Mesothelial cell of epicardium (in vitro differentiated cells): ENCODE measurements at places on chromosomes 11 and 22.

DNA sequence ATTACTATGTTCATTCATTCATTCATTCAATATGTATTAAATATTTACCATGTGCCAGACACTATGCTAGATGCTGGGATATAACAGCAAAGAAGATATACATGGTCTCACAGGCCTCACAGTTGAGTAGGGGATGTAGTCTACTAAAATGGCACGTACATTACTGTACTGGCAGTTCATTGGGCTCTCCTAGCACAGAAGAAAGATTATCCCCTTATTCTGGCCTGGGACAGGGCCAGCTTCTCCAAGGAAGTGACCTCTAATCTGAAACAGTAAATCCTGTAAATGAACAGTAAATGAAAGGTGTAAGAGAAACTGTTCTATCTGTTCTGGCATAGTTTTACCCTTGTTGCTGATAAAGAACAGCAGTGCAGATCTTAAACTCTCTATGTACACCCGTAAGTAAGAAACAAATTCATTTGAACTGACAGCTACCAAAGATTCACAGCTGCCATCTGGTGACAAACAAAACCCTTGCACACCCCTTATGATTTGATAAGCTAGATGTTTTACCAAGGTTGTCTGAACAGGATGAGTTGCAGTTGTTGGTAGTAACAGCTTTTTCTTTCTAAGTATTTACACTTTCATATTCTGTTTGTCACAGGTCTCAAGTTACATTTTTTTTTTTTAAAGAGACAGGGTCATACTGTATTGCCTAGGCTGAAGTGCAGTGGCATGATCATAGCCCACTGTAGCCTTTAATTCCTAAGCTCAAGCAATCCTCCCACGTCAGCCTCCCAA lies 263.1 kb downstream of the TMEM135 start:
- DNase-seq: no peak

- no peak for DNase-seq
Measured at GRCh38 chr11:75345455-75346160, 5.9 kb downstream of the ARRB1 start.

DNA sequence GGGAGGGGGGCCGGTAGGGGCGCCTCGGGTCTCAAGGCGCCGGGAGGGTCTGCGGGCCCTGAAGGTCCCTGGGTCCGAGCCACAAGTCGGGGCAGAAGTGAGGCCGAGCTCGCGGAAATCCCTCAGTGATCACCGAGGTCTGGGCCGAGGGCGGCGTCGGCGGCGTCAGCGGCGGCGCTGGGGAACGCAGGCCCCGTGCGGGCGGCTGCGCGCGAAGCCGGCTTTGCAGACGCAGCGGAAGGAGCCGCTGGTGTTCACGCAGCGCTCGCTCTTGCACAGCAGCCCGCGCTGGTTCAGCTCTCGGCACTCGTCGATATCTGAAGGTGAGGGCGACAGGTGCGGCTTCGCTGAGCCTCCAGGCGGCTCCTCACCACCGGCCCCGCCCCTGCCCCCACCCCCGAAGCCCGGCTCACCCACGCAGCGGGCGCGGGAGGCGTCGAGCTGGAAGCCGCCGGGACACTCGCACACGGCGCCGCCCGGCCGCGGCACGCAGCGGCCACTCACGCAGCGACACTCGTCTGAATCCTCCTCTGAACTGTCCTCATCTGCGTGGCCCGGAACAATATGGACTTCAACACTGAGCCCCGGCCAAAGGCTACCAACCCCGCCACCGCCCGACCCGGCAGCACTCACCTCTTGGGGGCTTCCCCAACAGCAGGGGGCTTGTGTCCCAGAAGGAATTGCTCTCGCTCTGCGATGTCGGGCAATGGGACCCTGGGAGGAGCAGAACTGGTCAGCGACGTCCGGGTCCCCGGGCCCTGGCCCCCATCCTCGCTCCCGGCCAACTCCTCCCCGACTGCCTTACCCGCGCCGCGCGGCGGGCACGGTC lies 14.2 kb downstream of the SCYL1 start:
- DNase-seq: no peak

- no peak for DNase-seq
Measured at GRCh38 chr11:111612224-111612623, 10.0 kb downstream of the SIK2 start.

DNA sequence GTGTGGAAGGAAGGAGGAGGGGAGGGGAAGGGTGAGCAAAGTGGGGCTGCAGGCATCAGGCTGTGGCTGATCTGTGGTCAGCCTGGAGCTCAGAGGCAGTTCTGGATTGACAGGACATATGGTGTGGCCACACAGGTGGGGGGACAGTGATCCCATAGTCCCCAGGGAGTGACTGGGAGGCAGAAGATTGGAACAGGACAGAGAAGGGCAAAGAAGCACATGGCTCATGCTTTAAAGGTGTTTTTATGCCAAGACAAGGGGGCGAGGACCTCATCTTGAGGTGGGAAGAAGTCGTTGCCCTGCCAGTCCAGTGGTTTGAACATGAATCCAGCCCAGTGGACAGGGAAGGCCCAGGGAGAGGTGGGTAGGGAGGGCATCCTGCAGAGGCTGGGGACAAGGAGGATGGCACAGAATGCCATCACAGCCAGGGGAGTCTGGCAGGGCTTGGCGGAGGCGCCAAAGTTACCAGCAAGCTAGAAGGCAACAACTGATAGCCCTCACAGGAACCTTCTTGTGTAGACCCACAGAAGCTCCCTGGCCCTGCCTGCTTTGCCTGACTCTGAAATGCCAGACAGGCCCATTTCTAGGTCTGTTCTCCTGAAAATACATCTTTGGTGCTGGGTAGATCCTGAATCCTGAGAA lies 3.1 kb downstream of the BET1L start:
- no peak for DNase-seq

DNA sequence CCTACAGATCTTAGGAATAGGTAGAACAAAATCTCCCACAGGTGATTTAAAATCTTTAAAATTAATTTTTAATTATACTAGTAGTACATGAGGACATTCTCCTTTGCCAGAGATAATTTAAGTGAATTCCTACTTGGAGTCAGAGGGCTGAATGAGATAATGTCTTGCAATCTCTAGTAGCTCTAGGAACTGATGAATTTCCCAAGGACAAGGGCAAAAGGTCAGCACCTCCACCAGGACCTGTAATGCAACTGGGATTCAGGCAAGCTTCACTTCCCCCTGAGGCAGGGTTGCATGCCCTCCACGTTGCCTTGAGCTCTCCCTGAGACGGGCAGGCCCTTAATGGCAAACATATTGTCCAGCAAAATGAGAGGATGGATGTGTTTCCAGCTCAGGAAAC lies 330.3 kb upstream of the PITPNB start:
- DNase-seq: no peak

- no peak for DNase-seq
Measured at GRCh38 chr22:37206841-37207821, 5.1 kb downstream of the SSTR3 start.

- no peak for DNase-seq
Measured at GRCh38 chr11:72001834-72002591, 3.3 kb downstream of the IL18BP start.

DNA sequence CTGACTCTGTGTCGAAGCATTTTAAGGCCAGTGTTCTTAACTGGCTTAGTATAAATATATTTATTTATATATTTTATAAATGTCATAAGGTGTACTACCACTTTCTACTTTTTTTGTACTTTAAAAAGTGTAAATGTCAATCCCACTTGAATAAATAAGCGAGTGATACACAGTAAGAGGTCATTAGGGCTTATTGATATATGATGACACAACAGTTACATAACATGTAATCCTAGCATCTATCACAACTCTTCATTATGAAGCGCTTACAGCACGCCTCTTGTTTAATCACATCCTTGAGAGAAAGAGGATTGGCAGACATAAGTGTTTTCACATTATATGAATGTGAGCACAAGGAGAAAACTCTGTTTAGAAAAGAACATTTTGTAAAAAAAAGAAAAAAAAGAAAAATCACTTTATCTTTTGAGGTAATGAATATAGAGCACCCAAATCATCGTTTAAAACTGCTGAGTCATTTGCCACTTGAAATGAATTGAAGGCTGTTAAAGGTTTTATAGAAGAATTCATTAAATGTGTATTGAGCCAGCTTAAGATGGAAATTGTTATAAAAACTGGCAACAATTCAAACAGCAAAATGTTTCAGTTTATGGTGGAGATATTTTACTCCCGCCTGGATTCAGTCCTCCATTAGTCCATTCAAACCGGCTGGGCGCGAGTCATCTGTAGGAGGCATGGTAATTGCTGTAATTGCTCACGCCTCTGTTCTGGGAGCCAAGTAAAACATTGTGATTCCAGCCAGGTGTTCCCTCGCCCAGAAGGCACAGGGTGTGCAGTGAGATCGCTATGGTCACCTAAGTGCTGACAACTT lies 627.3 kb upstream of the KIRREL3 start:
- DNase-seq: no peak

DNA sequence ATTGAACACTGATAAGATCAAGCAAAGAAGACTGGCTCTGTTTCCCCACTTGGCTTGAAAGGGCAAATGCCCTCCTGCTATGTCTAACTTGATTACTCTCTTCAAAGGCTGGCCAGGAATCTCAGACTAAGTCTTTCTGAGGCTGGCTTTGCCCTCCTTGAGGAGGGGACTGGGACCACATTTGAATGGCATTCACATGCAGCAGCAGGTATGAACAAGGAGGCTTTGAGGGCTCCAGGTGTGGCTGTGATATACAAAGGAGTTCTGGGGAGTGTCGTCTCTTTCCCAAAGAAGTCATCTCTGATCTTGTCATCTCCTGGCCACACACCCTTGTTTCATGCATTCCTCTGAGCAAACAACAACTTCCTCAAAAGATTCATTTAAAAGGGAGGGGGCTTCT lies 130.8 kb downstream of the ARL14EP start:
- DNase-seq: no peak

DNA sequence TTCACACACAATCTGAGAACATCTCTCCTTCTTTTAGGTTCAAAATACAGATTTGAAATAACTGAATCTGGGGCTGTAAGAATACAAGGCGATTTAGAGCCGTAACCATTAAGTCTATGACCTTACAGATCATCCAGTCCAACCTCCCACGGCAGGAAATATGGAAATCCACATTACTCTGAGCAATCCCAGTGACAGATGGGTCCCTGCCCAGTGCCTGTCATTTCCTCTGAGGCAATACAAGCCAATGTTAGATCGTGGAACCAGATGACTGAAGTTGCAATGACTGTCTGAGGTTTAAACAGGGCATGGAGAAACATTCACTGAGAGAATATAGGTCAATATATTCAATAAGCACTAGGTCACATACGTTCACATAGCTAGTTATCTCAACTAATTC lies 77.4 kb upstream of the OR5AK2 start:
- DNase-seq: no peak

DNA sequence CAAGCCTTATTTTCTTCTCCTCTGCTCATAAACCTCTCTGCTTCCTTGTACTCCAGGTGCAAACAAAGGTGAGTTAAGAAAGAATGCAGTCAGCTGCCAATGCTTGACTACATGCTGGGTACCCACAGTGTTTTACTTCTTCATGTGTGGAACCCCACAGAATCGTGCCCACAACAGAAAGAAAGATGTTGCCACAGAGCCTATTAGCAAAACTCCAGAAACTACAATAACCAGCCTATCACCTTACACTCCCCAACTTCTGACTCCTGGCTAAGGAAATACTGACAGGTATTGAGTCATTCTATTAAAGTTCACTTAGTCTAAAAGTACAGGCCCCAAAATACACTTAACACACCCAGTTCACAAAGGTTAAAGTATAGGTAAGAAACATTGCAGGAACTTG lies 56.9 kb upstream of the CCDC89 start:
- no peak for DNase-seq

- no peak for DNase-seq
Measured at GRCh38 chr11:108958368-108959104, 293.7 kb downstream of the DDX10 start.

GRCh38 chr11:118406599-118407166 lies 5.3 kb downstream of the ATP5MG start:
- DNase-seq: no peak

DNA sequence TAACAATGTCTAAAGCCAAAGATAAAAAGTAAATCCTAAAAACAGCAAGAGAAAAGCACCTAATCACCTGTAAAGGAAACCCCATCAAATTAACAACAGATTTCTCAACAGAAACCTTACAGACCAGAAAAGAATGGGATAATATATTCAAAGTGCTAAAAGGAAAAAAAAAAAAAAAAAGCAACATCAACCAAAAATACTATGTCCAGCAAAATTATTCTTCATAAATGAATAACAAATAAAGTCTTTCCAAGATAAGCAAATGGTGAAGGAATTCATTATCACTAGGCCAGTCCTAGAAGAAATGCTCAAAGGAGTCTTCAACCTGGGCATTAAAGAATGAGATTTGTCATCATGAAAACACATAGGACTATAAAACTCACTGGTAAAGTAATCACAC lies 192.0 kb upstream of the UBASH3B start:
- DNase-seq: no peak

GRCh38 chr11:109971184-109971523 lies 122.0 kb upstream of the ZC3H12C start:
- no peak for DNase-seq

- no peak for DNase-seq
Measured at GRCh38 chr22:38870791-38871359, 1.1 kb downstream of the CBX6 start.
